Substantia nigra (tissue), 51 donors: ENCODE measurements at places on chromosomes 12 and 14.

DNA sequence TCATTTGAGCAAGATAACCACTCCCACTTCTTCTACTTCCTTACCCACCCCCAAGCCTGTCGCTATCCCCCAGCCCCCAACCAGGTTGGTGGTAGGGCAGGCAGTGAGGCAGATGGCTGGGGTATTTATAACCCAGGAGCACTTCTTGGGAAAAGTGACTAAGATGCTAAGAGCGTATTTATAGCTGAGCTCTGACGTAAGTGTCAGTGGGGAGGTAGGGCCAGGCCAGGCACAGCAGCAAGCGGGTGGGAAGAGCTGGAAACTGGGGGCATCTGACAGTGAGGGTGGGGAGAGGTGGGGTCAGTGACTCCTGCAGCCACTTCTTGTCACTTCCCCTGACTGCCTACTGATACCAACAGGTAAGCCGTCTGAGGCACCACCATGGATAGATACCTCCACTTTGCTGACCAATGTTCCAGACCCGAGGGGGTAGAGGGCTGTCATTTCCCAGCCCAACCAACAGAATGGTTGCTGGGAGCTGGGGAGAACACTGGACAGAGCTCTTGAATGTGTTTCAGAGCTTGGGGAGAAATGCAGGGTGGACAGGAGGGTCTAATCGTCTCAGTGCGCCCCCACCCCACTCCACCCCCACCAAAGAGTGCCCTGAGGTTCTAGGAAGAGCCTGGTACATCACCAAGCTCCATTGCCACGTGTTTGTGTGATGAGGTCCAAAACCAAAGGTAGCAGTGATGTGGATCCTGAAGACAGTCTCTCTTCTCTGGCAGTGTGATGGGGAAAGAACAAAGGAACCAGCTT is 2.7 kb upstream of the INHBE start:
- DNase-seq, result no peak

DNA sequence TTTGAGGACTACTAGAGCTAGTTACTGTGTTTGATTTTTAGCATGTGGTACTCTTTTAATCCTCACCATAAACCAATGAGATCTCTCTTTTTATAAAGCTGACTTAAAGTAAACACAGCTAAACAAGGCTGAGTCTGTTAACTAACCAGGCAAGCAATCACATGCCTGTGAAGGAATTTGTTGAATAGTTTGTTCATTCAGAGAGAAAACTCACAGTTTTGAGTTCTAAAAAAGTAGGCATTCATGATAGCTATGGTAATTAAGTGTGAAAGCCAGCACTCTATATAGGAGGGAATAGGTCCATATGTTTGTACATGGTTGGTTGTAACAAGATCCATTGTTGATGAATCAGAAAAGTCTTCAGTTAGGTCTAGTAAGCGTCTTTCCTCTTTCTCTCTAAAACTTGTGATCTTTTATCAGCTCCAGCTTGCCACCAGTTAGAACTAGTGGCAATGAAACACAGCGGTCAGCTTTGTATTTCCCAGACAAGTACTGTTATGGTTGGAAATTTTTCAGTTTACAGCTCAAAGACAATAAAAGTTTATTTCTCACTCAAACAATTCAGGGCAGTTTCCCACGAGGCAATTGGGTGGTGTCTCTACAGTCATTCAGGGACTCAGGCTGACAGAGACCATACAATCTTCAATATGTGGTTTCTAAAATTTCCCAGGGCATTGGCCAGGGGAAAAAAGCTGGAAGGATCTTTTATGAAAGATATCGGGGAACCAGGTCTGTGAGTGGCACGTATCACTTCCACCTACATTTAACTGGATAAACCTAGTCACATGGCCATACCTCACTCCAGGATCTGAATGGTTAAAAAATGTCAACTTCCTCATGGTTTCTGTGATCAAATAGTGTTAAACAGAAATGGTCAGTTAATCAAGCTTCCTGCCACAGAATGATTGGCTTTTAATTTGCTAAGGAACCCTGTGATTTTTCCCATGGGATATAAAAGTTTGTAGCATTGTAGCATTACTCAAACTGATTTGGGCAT is 203.1 kb downstream of the KIF21A start:
- DNase-seq, result no peak

DNA sequence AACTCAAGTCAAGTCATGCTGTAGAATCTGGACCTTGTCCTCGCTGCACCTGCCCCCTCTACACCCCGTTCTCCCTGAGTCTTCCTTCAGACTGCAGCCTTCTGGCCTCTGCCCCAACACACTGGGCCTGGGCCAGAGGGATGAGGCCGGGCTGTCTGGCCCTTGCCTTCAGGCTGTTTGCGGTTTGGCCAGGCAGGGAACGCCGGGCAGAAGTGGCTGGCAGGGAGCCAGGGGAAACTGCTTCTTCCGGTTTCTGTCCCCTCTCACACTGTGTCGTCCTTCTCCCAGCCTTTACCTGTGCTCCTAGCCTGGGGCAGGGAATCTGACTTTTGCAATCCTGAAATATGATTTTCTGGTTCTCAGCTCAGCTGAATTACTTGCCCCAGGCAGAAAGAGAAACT is 13.5 kb downstream of the DGLUCY start:
- no peak for DNase-seq

- DNase-seq, result no peak
Measured at GRCh38 chr12:54162741-54163140, 26.0 kb downstream of the SMUG1 start.

DNA sequence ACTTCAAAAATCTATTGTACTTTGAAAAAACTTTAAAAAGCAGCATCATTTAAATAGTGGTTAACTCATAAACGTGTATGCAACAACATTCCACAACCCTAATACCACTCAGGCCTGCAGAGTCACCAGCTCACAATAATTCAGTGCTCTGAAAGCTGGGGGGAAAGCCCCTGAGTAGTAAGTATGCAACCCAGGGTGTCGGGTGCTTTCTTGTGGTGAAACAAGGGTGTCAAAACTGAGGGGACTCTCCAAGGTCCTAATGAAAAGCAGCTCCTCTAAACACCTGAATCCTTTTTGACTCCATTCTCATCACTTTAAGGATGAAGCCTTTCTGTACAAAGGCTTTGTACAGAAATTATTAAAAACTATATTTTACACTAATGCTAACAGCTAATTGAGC is 33.7 kb downstream of the FGFR1OP2 start:
- DNase-seq, result no peak

- DNase-seq, result no peak
Measured at GRCh38 chr14:37262649-37263048, 64.9 kb downstream of the MIPOL1 start.

GRCh38 chr14:22822571-22823098 is 7.1 kb upstream of the MRPL52 start:
- peak; percentile 62 for DNase-seq

DNA sequence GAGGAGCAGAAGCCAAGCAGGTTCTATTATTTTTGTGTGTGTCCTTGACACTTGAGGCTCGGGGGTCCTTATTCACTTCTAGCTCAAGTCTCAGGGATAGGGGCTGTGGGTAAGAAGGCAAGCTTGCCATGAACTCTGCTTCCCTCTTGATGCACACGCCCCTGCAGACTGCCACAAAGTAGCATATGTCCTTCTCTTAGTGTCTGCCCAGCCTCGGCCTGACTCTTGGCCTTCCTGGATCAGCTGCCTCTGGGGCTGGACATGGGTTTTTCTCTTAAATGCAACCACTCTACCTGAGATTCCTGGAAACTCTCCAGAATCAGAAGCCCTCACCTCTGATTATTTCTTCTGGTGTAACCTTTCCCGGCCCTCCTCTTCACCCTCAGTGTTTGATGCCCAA is 28.2 kb upstream of the PEX5 start:
- DNase-seq, result no peak

- no peak for DNase-seq
Measured at GRCh38 chr12:79143803-79144202, 279.2 kb downstream of the SYT1 start.

DNA sequence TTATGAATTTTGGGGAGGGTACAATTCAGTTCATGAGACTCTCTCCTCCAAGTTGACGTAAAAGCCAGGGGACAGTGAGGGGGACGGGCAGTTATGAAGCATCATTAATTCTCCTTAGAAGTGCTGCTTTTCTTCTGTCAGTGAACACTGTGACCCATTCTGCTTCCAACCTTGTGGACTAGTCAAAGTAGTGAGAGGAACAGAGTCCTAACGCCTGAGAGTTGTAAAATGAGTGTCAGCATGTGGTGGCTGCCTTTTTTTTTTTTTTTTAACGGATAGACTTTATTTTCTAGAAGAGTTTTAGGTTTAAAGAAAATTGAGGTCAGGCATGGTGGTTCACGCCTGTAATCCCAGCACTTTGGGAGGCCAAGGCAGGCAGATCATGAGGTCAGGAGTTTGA is 15.5 kb downstream of the RESF1 start:
- DNase-seq, result no peak

DNA sequence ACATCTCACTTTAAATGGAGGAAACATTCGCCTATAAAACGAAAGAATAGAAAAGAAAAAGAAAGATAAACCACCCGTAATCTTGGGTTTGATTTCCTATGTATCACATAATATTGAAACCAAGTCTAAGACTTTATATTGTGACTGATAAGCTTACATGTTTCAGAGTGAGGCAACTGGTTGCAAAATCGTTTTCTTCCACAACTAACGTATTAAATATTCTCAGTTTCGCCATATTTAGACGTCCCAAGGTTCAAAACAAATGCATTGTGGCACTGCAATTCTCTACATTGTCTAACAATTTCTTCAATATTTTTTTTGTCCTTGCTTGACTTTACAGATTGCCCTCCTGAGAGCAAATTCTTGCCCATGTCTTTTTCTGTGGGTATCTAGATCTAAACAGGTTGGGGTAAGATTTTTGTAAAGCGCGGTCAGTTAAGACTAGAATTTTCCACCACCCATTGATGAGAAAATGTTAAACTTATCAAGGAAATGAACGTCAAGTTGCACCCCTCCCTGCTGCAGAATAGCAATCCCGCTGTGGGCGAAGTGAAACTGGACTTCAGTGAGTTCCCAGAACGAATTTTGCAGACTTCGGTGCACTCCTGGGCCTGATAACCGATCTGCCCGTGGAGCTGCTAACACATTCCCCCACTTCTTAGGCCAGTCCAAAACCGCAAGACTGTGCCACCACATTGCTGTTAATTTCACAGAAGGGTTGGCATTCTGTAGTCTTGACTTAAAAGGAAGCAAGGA is 2.7 kb downstream of the TBX3 start:
- DNase-seq, result no peak

- DNase-seq, result no peak
Measured at GRCh38 chr12:117774941-117775775, 193.6 kb downstream of the KSR2 start.

GRCh38 chr12:89878950-89879349 is 170.3 kb upstream of the ATP2B1 start:
- no peak for DNase-seq

DNA sequence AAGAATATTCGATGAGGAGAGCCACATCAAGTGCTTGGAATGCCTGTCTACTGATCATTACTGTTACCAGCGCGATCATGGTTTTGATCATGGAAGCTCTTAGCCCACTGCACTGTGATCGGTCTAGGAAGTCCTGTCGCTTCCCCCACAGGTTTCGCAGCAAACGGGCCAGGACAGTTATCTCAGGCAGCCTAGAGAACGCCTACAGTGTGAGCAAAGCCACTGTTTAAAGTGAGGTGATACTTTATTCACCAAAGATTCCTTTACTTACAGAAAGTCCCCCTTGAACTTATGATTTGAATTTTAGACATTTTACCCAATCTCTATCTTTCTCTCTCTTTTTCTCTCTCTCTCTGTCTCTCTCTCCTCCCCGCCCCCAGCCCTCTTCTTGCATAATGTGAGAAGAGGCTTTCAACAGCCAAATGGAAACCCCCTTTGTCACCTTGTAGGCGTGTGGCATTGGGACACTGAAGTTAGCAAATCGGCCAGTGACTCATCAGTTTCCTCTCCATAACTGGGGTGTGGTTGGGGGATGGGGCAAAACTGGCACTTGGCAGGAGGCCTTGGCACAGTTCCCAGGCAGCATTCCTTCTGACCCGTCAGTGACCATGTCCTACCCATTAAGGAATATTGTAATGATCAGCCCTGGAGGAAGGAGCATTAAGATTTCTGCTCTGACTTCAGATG is 214.8 kb downstream of the CHST11 start:
- peak; percentile 51 for DNase-seq

- no peak for DNase-seq
Measured at GRCh38 chr14:102948698-102949061, 26.2 kb downstream of the AMN start.

- no peak for DNase-seq
Measured at GRCh38 chr12:124940143-124940392, 25.6 kb upstream of the UBC start.

DNA sequence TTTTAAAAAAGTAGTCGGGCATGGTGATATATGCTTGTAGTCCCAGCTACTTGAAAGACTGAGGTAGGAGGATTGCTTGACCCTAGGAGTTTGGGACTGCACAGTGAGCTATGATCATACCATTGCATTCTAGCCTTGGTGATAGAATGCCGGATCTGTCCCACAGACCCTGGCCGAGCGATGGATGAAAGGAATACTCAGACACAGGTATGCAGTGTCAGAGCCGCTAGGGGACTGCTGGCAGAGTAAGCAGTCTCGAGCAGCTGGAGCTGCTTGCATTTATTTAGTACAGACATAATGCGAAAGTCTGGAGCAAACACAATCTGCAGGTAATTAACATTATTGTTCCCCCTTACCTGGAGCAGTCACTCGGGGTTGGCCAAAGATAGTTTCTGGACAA is 18.6 kb downstream of the AICDA start:
- DNase-seq, result no peak

DNA sequence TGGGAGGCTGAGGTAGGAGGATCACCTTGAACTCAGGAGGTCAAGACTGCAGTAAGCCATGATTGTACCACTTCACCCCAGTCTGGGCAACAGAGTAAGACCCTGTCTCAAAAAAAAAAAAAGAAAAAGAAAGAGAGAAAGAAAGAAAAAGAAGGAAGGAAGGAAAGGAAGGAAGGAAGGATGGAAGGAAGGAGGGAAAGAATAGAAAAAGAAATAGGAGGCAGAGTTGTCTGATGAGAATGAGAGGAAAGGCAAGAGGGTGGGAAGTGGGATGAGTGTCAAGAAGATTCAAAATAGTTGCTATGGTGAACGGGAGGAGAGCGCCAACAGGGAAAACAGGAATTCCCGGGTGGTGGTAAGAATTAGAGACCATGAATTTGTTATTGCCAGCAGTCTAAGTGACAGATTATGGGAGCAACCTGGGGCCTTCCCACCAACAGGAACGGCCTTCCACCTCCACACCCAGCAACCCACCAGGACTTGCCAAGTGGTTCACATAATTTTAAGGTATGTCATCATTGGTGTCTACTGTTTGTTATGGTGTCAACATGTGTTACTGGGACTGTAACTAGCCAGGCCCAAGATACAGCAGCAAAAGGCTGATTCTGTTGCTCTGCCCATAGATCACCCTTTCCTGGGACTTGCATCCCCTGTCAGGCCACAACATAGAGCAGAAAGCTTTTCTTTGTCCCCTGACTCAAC is 36.1 kb upstream of the C12orf76 start:
- no peak for DNase-seq

GRCh38 chr12:118119449-118119879 is 15.7 kb upstream of the VSIG10 start:
- no peak for DNase-seq

DNA sequence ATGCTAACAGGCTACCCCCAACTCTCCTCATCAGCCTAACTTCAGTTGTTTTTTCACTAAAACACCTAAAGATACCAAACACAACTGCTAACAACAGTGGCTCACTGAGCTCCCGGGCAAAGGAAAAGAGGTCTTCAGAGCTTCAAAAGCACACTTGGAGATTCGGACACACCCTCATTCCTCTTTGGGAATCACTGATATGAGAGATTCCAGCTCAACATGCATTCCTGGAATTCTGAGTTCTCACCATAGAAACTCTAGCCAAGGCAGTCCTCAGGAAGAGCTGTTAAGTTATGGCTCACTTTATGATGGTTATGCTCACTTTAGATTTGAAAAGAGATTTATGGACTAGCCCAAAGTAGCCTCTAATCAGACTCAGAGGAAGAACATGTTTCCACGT is 40.1 kb downstream of the STXBP6 start:
- no peak for DNase-seq
